WTC11 (cell line): ENCODE measurements at places on chromosomes 7 and 10. TPM values are rescaled to one million over a fixed set of nuclear protein-coding genes. Genes with fewer than 3 reads are reported as not detected.

The TMEM273 gene
- 0.09 to 0.39 TPM (median 0.27 TPM) in 3 replicates for total RNA-seq

GRCh38 chr10:1662438-1663025, 74.8 kb downstream of the ADARB2 start:
- H3K27ac ChIP-seq, result no peak overlapping the region
- no peak for DNase-seq
- peaks cover 10% of the 10 kb centered on the region for H3K36me3 ChIP-seq
- H3K4me3 ChIP-seq, result no peak overlapping the region

- peaks cover 6% of the 10 kb centered on the region for H3K4me1 ChIP-seq
- no peak overlapping the region for H3K27ac ChIP-seq
- H3K27me3 ChIP-seq, result no peaks in the 10 kb centered on the region
- no peak for DNase-seq
Observed at GRCh38 chr7:13181216-13181615, 493.8 kb downstream of the ARL4A start.

GRCh38 chr7:20513897-20514296, 101.6 kb upstream of the ABCB5 start:
- no peak overlapping the region for H3K27ac ChIP-seq
- H3K36me3 ChIP-seq, result no peaks in the 10 kb centered on the region
- H3K4me1 ChIP-seq, result 0 out of 2 replicates have a peak, but pooled peaks cover 4% of the 10 kb centered on the region
- H3K27me3 ChIP-seq, result no peaks in the 10 kb centered on the region
- DNase-seq, result no peak

The ANKRD30A gene
- not detected in 3 replicates for total RNA-seq

DNA sequence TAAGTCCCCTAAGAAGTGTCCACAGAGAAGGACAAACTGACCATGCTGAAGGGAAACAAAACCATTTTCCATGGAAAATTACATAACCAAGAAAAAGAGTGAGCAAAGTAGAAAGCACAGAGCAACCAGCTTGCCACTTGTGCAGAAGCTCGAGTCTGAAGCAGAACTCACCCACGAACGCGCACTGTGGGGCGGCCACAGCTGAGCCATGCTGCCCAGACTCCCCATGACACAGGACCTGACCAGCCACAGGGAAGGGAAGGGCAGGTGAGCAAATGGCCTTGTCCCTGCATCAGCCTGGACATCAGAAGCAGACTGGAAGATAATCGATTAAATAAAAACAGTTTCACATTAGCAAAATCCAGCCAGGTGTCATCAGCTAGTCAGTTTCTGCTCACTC, 95.7 kb downstream of the TCERG1L start:
- peaks cover 60% of the 10 kb centered on the region for H3K36me3 ChIP-seq
- H3K4me3 ChIP-seq, result no peak overlapping the region
- no peaks in the 10 kb centered on the region; the same call in 1 of the 2 replicates for H3K27me3 ChIP-seq

The WNT8B gene
- 0.68 to 1.1 TPM (median 0.85 TPM) in 3 replicates for total RNA-seq

The HKDC1 gene
- total RNA-seq, result 0.09 TPM in 2 of 3 replicates, not detected in the other

DNA sequence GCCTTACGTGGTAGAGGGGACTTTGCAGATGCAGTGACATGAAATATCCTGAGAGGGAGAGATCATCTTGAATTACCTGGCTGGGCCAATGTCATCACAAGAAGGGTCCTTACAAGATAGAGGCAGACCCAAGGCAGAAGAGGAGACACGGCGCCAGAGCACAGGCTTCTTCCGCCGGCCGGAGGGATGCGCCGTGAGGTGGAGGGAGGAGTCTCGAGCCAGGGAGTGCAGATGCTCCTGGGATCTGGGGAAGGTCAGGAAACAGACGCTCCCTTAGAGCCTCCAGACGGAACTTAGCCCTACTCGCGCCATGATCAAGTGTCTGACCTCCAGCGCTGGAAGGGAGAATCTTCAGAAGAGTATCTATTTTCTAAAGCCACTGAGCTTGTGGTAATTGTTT, 304.8 kb downstream of the GLRX3 start:
- H3K36me3 ChIP-seq, result peaks cover 95% of the 10 kb centered on the region
- peaks cover 32% of the 10 kb centered on the region for H3K27me3 ChIP-seq
- no peaks in the 10 kb centered on the region for H3K4me1 ChIP-seq
- H3K4me3 ChIP-seq, result no peak overlapping the region
- no peak for DNase-seq
- H3K27ac ChIP-seq, result no peak overlapping the region

The RELN gene
- 0.20 to 0.53 TPM (median 0.44 TPM) in 3 replicates for total RNA-seq

GRCh38 chr10:17643339-17643754, 604 bp upstream of the STAM start:
- no peaks in the 10 kb centered on the region for H3K27me3 ChIP-seq
- H3K27ac ChIP-seq, result peak overlapping the region; percentile 100
- peaks cover 10% of the 10 kb centered on the region for H3K36me3 ChIP-seq

The AMPH gene
- total RNA-seq, result 8.9 to 10.0 TPM (median 9.0 TPM) in 3 replicates

DNA sequence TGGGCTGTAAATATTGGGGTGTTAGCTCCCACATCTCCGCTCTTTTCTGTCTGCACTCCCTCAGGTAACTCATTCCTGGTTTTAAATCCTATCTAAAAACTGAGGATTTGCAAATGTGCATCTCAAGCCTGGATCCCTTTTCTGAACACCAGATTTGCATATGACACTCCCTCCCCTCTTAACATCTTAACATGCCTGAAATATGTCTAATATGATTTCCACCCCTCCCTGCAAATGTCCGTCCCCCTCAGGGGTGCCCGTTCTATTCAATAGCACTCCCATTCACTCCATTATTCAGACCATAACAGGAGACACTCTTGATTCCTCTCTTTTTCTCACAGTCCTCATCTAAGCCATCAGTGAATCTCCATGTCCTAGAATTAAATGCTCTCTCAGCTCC, 8.3 kb upstream of the CALD1 start:
- DNase-seq, result no peak
- no peaks in the 10 kb centered on the region for H3K27me3 ChIP-seq
- H3K4me1 ChIP-seq, result peaks cover 21% of the 10 kb centered on the region
- H3K27ac ChIP-seq, result no peak overlapping the region

The TBXAS1 gene
- total RNA-seq, result 0.82 to 2.6 TPM (median 2.3 TPM) in 3 replicates

- no peak for DNase-seq
- H3K27ac ChIP-seq, result no peak overlapping the region
- H3K4me1 ChIP-seq, result no peaks in the 10 kb centered on the region
- H3K27me3 ChIP-seq, result no peaks in the 10 kb centered on the region
- no peak overlapping the region for H3K4me3 ChIP-seq
Observed at GRCh38 chr7:152145853-152146466, 120.5 kb downstream of the GALNT11 start.

DNA sequence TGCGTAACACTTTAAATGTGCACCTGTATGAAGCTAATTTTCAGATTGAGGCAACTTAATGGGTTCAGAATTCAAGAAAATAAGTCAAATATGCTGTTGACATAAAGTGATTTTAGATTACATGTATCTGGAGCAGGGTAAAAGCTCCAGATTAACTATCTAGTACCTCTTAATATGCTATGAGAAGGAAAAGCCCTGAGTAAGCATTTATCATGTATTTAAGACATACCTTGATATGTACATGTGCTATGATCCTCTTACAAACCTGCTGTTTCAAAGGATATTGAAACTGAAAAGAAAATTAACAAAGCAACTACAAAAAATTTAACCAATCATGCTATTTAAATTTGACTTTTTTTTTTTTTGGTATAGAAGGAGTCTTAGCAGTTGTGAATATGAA, 4.5 kb downstream of the SPAG6 start:
- no peak for DNase-seq
- no peak overlapping the region for H3K27ac ChIP-seq
- H3K36me3 ChIP-seq, result no peaks in the 10 kb centered on the region

The FAM20C gene
- 48.0 to 64.9 TPM (median 49.1 TPM) in 3 replicates for total RNA-seq

The PSTK gene
- 4.0 to 6.2 TPM (median 5.6 TPM) in 3 replicates for total RNA-seq

DNA sequence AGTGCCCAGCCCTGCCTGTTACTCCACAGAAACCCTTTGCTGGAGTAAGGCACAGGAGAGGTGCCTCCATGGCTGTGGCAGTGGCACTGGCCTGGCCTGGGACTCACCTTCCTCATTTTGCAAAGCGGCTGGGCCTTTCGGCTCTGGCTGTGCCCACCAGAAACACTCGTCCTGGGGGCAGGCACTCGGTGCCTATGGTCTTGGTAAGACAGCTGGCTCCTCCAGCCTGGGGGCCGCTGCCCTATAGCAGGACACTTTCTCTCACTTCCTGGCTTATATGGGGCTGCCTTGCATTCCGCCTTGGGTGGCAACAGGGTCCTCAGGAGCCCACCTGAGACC, 13.2 kb downstream of the ZMIZ1 start:
- no peak overlapping the region for H3K4me3 ChIP-seq
- no peaks in the 10 kb centered on the region for H3K27me3 ChIP-seq
- H3K27ac ChIP-seq, result no peak overlapping the region
- H3K36me3 ChIP-seq, result no peaks in the 10 kb centered on the region
- H3K4me1 ChIP-seq, result peaks cover 65% of the 10 kb centered on the region
- DNase-seq, result no peak

GRCh38 chr10:124728071-124728829, 15.9 kb downstream of the FAM53B start:
- no peaks in the 10 kb centered on the region for H3K27me3 ChIP-seq
- DNase-seq, result no peak
- peaks cover 28% of the 10 kb centered on the region for H3K4me1 ChIP-seq
- H3K27ac ChIP-seq, result no peak overlapping the region
- no peak overlapping the region for H3K4me3 ChIP-seq

The INTS1 gene
- 143 to 161 TPM (median 150 TPM) in 3 replicates for total RNA-seq

DNA sequence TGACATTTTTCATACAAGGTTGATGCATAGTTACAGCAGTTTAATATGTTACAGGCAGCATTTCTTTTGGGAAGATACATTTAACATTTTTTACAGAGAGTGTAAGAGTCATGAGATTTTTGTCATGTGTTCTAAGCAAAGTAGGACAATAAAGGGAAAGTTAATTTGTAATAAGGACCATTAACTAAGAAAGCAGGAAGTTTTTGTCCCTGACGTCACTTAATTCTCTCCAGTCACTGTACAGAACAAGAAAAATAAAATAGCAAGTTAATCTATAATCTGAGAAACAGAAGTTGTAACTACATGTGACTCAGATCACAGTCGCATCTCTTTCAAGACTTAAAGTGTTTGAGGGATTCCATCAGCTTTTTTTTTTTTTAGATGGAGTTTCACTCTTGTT, 49.5 kb upstream of the CAPZA2 start:
- no peaks in the 10 kb centered on the region for H3K36me3 ChIP-seq
- no peaks in the 10 kb centered on the region for H3K27me3 ChIP-seq
- peaks cover 34% of the 10 kb centered on the region for H3K4me1 ChIP-seq
- no peak for DNase-seq

The FAM25A gene
- not detected in 3 replicates for total RNA-seq

The FKBP6 gene
- total RNA-seq, result 0.09 to 0.11 TPM in 2 of 3 replicates, not detected in the other
